ENCODE measurements at places on chromosomes 2 and 18.

- DNase-seq = no peak
These were observed 278.0 kb downstream of the EPHA4 start for GRCh38 chr2:221293949-221294742.

DNA sequence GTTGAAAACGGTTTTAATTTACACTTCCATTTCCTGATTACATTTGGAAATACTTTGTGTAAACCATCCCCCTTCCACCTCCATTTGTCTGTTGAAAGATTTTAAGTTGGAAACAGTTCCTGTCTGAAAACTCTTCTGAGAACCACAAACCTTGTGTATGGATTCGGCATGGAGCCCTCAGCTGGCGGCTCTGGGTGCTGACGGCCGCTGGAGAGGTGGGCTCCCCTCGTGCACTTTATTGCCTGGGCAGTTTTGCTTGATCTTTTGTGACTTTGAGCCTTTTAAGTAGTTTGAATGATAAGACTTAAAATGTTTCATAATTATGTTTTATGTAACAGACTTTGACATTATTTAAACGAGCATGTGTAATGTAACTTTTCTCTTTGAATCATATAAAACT, 11.1 kb downstream of the KLF11 start:
- DNase-seq = no peak

DNA sequence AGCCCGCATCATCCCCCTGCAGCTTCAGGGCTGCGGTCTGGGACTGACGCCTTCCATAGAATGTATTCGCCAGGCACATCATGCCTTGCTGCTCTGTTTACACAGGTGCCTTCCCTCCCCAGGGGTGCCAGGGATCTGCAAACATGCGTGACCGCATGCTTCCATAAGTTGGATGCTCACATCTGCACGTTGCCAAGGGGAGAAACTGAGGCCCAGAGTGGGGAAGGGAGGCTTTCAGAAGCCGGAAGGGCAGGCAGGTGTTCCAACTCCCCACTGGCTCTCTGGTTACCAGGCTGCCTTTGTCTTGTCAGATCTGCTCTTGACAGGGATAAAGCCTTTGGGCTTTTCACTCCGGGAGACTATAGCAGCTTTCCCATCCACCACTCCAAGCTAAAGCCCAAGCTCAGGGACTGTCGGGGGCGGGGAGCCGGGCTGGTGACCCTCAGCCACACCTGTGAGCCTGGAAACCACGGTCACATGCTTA, 125.8 kb upstream of the TNP1 start:
- no peak for DNase-seq

DNA sequence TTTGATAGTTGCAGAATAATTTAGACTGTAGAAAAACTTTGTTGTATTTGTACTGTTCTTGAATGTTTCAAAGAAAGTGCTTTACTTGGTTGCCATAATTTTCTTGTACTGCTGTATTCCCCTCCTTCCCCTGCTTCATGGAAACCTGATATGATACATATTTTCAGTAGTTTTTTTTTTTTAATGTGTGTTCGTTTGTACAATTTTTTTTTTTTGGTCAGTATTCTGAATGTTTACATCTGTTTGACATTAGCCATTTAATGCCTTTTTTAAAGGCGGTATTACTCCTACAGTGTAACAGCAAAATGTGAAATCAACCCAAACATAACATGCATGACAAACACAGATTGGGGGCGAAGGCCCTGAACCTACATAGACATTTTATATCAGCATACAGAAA, 172.3 kb downstream of the ASXL3 start:
- no peak for DNase-seq

DNA sequence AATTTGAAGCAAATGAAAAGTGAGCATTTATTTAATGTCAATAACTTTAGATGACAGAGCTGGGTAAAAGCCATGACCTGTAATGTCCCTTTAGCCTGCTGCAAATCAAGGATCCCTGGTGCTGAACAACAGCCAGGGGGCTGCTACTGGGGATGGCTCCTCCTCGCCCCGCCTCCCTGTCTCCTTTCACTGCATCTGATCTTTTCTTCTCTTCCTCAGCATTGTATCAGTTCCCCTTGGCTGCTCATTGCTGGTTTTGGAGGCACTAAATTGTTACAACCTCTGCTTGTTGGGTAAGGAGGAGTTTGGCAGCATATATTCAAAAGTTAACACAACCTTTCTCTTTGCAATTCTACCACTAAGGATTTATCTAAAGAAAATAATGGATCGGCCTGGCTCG, 236.3 kb upstream of the ID2 start:
- no peak for DNase-seq

Data from DMS 273 treated with DMSO at 0.1 percent for 48 hours (cell line).